ENCODE measurements at places on chromosomes 6 and 20. TPM values are rescaled to one million over a fixed set of nuclear protein-coding genes. Genes with fewer than 3 reads are reported as not detected.
A peak's percentile ranks its signal among the peaks of the same experiment; 100 is the strongest.

GRCh38 chr6:40912158-40912946, 126.7 kb downstream of the UNC5CL start:
- H3K27ac ChIP-seq = no peak overlapping the region
- peaks cover 2% of the 10 kb centered on the region for H3K4me1 ChIP-seq

GRCh38 chr6:121260651-121261102, 73.6 kb downstream of the TBC1D32 start:
- H3K36me3 ChIP-seq = peaks cover 36% of the 10 kb centered on the region
- H3K27me3 ChIP-seq = no peaks in the 10 kb centered on the region
- H3K27ac ChIP-seq = peak overlapping the region; percentile 53
- H3K4me3 ChIP-seq = no peak overlapping the region
- DNase-seq = no peak

DNA sequence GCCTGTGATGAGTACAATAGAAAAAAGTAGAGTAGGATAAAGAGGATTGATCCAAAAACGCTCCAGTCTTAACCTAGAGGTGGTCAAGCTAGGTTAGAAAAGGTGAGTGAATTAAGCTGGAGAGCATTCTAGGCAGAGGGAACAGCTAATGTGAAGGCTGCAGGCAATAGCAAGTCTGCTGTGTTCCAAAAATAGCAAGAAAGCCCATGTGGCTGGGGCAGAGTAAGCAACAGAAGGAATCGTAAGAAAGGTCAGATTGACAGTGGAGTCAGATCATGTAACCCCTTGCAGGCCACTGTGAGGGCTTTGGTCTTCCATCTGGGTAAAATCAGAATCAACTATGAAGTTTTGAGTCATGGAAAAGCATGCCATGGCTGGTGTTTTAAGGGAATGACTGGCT, 155.0 kb downstream of the OPN5 start:
- peaks cover 10% of the 10 kb centered on the region for H3K27me3 ChIP-seq
- no peak overlapping the region for H3K27ac ChIP-seq
- no peak for DNase-seq
- H3K4me1 ChIP-seq = no peaks in the 10 kb centered on the region
- no peak overlapping the region for H3K4me3 ChIP-seq
- no peaks in the 10 kb centered on the region for H3K36me3 ChIP-seq

GRCh38 chr20:36084897-36085613, 69.5 kb upstream of the EPB41L1 start:
- H3K36me3 ChIP-seq = no peaks in the 10 kb centered on the region
- H3K27me3 ChIP-seq = no peaks in the 10 kb centered on the region
- no peak overlapping the region for H3K4me3 ChIP-seq
- H3K27ac ChIP-seq = no peak overlapping the region
- DNase-seq = no peak
- H3K4me1 ChIP-seq = peaks cover 9% of the 10 kb centered on the region

DNA sequence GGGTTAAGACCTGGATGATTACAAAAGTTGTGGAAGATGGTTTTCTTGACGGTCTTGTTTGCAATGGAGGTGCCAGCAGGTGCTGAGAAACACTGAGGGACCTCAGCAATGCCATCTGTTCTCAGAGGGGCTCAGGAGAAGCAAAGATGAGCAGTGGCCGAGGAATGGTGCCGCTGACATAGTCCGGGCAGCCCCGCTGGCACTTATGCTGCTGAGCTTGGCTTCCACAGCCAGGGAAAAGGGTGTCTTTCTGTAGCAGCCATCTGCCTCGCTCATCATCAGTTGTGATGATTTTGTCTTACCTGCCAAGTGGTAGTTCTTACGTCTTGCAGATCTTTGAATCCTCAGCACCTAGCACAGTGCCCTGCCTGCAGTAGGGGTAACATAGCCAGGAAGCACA, 55.7 kb downstream of the PPP1R14C start:
- H3K36me3 ChIP-seq = no peaks in the 10 kb centered on the region
- H3K27me3 ChIP-seq = peaks cover 7% of the 10 kb centered on the region
- H3K4me3 ChIP-seq = no peak overlapping the region
- no peaks in the 10 kb centered on the region for H3K4me1 ChIP-seq

The CLPSL2 gene
- total RNA-seq = not detected
